ENCODE measurements at places on chromosomes 5 and 9.

DNA sequence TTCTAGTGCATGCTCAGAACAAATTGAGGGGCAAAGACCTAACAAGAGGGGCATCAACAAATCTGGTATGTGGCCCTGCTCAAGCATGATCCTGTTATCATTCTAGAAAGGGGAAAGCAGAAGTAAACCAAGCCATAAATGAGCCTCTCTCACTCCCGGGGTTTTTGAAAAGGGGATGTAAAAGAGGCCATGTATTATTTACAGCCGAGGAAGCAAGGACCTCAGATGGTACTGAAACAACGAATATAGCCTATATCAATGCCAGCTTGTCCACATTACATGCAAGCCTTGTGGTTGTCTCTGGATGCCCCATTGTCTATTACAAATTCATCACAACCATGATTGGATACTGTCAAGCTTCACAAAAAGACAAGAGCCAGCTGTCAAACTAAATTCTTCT, 211.3 kb downstream of the DCP2 start:
- DNase-seq = no peak

DNA sequence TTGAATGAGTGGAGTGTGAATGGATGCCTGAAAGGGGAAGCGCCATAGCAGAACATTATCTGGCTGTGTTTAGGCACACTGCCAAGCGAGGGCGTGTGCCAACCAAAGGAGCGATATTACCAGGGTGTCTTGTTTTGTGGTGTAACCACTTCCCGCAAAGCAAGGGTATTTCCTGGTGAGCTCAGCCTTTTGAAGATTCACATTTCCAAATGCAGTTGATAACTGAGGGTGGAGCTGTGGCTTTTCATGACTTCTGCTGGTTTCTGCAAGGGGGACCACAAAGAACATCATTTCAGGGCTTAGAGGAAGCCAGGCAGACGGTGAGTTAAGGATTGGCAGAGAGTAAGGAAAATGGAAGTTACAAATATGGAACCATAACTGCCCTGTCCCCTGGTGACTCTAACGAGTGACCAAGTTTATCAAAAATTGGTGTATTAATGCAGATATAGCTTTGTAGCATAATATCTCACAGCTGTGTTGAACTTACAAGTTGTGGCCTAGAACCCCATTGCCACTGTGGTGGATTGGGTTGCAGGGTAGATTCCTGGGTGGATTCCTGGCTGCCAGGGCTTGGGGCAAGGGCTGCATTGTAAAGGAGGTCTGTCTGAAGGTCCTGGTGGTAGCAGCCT, 71.4 kb downstream of the RALGPS1 start:
- DNase-seq = no peak

DNA sequence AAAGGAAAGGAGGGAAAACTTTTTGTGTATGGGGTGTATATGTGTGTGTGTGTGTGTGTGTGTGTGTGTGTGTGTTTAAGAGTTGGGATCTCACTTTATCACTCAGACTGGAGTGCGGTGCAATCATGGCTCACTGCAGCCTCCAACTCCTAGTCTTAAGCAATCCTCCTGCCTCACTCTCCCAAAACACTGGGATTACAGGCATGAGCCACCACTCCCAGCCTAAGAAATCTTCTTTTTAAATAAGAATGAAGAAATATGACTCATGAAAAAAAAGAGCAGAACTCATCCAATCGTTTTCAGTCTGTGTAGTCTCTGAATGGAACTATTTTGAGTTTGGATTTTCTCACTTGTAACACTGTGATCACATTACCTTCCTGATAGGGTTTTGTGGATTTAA, 601.5 kb downstream of the ACTL7B start:
- no peak for DNase-seq

DNA sequence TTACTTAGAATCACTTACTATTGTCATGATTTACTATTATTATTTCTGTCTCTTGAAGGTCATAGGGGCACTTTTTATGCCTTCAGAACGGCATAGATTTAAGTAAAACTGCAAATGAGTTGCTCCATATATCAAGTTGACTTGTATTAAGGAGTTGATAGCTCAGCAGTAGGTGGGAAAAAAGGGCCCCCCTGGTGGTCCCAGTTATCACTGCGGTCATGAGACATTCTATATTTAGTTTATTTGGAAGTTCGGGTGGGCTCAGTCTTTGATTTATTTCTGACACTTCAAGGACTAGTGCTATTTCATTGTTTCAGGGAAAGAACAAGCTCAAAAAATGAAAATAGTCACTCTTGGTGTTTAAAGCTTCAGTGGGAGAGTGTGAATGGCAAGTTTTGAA, 159.3 kb downstream of the SLC24A2 start:
- no peak for DNase-seq

GRCh38 chr5:74314906-74315305, 325.6 kb downstream of the ENC1 start:
- no peak for DNase-seq

DNA sequence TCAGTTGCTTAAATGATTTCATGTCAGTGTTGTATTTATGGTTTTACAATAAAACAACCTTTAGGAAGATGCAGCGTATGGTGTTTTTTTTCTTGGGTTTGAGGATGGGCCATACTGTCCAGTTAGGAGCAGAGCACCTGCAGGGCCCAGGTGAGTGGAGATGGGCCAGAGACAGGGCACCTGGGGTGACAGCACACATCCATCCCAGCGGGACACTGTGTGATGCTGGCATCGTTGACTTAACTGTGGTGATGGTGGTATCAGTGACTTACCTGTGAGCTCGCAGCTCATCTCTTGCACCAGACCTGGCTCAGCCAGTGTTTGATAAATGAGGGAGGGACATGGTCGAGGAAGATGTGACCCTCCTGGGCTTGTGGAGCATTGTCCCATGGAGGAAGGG, 21.6 kb downstream of the AMBP start:
- DNase-seq = no peak

DNA sequence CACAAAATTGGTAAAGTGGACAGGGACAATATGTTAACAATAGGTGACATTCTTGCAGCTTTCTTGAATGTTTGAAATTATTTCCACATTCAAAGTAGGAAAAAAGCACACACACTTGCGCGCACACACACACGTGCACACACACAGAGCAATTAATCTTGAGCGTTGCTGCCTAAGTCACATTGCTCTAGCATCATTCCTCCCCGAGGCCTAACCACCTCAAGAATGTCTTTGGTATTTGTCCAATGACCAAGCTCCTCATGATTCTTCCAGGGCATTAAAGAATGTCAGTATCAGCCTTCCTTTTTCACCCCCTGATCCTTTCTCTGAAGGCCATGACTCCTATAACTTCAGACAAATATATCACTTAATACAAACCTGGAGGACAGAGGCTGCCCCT, 198.1 kb downstream of the NPR3 start:
- no peak for DNase-seq

- DNase-seq = peak; percentile 92
Observed at GRCh38 chr5:17882760-17883488, 248.7 kb downstream of the TAF11L14 start.

- no peak for DNase-seq
Observed at GRCh38 chr5:72245951-72246532, 74.0 kb downstream of the MRPS27 start.

- DNase-seq = no peak
Observed at GRCh38 chr9:126304971-126305320, 21.7 kb upstream of the MVB12B start.

- no peak for DNase-seq
Observed at GRCh38 chr5:156237361-156237760, 89.6 kb upstream of the SGCD start.

DNA sequence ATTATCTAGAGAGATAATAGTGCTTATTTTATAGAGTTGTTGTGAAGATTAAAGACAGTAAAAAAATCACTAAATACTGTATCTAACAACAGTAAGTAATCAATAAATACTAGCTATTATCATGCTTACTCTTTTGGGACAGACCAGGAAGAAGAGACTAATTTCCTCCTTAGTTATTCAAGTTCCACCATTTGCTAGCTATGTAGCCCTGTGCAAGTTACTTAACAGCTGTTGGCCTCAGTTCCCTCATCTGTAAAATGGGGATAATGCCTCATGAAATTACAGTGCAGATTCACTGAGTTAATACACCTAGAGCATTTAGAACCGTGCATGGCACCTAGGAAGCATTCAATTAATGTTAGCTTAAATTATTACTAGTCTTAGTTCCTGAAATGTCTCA, 2.6 kb downstream of the RBM18 start:
- no peak for DNase-seq

DNA sequence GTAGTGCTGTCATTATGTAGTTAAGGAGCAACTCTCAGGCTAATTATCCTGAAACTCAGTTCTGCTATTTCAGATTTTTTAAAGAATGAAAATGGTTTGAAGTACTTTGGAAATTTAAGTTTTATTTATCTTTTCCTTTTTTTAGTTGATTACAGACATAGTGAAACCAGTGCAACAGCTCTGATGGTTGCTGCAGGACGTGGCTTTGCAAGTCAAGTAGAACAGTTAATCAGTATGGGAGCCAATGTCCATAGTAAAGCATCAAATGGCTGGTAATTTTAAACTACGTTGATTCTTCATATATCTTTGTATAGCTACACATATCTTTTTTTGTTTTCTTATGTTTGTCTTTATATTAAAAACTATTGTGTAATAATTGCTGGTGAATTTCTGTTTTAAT, 34.9 kb downstream of the YTHDC2 start:
- DNase-seq = no peak

- DNase-seq = no peak
Observed at GRCh38 chr5:81850501-81851357, 99.8 kb upstream of the SSBP2 start.

DNA sequence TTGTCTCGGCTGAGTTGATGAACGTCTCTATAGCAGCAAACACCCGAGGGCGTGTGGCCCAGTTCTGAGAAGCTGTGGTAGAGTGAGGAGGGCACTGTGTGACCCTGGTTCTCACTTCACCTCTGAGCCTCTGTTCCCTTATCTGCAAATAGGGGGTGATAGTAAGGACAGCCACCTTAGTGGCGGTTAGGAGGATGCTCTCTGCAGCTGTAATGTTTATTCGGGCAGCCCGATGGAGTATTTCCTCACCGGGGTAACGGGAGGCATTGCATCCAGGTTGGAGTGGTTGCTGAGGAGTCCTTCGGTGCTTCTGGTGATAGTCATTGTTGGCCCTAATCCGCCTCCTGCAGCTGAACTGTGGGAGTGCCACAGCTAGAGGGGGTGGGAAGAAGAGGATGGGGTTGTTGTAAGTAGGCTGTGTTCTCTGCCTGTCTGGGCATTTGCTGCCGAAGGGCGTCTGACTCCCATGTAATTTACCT, 13.9 kb downstream of the PRRC2B start:
- no peak for DNase-seq

DNA sequence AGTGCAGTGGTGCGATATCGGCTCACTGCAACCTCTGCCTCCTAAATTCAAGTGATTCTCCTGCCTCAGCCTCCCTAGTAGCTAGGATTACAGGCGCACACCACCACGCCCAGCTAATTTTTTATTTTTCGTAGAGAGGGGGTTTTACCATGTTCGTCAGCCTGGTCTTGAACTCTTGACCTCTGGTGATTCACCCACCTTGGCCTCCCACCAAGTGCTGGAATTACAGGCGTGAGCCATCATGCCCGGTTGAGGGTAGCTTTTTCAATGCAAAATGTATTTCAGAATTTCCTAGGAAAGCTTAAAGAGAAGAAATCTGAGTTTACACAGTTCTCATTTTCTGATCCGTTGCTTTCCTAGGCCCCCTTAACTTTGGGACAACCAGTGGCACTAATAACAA, 15.7 kb downstream of the BDP1 start:
- no peak for DNase-seq

GRCh38 chr9:34664281-34665066, 2.0 kb upstream of the CCL27 start:
- no peak for DNase-seq

- DNase-seq = no peak
Observed at GRCh38 chr9:94921092-94921471, 194.6 kb downstream of the AOPEP start.

DNA sequence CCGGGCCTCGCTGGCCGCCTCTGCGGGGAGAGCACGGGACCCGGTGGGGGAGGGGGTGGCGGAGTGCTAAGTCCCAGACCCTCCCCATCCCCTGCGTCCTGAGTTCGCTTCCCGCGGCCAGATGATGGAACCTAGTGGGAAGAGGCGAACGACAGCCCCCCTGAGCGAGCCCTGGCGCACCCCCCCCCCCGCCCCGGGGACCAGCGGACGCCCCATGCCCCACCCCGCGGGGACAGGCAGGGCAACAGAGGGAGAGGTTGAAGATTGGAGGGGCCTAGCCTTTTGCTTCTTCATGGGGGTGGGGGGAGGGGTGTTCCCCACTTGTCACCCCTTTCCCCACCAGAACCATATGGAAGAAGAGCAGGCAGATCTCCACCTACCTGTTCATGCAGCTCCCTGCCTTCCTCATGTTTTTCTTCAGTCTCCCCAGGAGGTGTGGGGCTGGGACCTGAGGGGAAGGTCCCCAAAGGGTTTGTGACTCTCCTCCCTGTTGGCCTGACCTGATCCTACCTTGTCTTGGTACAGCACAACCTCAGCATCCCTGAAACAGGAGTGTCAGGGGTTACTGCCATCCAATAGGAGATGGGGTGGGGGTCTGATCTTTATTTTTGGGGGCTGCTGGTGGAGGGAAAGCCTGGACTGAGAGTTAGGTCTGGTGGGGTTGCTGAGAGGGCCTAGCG, 485 bp downstream of the FAM53C start:
- no peak for DNase-seq

GRCh38 chr5:134512661-134512999, 12.8 kb upstream of the JADE2 start:
- no peak for DNase-seq

DNA sequence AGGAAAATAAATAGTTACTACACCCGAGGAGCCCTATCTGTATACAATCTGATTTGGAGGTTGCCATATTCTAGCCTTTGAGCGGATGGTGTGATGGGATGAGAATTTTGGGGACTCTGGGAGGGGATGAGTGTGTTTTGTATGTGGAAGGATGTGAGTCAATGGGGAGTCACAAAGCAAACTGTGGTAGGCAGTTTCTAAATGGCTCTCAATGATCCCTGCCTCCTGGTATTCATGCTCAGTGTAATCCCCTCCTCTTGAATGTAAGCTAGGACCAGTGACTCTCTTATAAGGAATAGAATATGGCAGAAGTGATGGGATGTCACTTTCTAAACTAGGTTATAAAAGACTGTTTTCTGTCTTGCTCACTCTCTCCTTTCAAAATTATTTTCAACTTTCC, 205.7 kb upstream of the RIOK2 start:
- DNase-seq = no peak

- DNase-seq = no peak
Observed at GRCh38 chr5:139911425-139912120, 116.0 kb downstream of the PSD2 start.

Measured in NCI-H2171 (cell line).